ENCODE measurements at places on chromosomes 16 and 17.

DNA sequence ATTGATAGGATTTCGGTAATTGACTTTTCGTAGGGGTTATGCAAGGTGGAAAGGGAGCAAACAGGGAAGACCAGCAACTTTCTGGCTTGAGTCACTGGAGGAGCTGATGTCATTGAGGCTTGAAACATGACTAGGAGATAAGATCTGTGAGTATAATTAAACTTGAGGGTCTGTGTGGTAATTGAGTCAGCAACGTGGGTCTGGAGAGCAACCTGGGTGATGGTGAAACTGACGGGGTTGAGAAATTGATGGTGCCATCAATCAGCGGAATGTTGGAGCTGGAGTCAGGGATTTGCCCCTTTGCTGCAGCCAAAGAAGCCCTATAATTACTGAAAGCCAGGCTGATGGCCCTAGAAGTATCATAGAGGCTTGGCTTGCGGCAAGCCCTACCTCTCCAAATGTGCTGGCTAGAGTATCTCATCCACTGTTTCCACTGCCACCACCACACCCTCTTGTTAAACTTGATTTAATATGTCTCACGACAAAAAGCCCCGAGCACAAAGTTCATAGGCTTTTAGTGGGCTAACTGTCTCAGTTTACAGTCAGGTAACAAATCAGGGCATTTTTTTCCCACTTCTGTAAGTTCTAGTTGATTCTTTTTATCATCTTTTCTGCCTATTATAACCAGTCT is 186.9 kb upstream of the ELAC2 start:
- DNase-seq = no peak

DNA sequence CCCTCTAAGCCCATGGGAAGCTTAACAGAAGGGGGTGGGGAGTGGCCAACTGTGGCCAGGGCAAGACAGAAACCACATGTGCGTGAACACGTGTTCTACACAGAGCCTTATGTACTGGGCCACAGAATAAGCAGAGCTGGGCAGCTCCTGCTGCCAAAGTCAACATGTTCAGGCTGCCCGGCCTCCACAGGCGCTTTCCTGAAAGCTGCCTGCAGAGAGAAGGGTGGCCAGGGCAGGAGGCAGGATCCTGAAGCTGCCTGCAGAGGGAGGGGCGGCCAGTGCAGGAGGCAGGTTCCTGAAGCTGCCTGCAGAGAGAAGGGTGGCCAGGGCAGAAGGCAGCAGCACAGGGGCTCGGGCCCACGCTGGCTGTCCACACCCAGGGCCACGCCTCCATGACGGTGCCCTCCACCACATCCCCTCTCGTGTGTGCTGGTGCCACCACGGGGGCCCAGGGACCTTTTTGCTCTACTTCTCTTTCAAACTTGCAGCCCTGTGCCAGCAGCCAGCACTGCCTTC is 79.5 kb downstream of the ANKRD11 start:
- DNase-seq = no peak

- DNase-seq = no peak
Observed at GRCh38 chr17:44307387-44308186, 814 bp upstream of the RUNDC3A start.

DNA sequence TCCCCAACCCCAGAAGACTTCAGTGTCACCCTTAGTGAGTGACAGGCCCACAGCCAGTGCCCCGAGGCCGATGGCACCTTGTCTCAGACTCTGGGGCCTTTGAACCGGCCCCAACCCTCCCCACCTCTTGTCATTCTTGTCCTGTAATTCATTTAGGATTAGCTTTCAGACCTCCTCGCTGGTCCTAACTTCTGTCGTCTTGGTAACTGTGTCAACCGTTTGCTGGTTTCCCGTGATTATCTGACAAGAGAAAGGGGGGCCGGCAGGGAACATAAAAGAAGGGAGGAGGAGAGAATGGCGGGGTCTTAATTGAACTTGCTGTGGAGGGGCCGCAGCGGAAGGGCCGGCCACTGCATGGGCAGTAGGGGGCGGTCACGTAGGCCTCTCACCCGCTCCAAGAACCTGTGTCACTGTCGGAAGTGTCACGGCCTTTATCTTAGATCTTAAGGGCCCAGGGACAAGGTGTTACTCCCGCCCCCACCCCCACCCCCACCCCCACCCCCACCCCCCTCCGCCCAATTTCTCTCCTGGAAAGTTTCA is 46.5 kb upstream of the GSE1 start:
- DNase-seq = no peak

- DNase-seq = no peak
Observed at GRCh38 chr17:9444687-9445086, 130.9 kb downstream of the STX8 start.

GRCh38 chr17:40565769-40566409 is 617 bp upstream of the CCR7 start:
- no peak for DNase-seq

DNA sequence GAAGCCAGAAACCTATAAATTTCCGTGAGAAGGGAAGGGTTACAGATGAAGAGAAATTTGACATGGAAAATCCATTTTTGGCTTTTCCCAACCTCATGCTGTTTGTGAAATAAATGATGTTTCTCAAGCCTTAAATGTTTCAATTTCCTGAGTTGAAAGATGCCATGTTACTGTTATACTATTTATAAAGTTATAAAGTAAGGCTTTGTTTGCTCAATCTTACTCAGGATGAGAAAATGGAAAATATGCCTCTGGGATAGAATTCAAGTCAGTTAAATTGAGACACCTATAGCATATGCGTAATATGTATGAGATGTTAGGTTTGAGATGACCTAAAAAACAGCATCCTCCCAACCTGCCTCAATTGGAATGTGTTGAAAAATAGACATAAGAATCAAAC is 19.9 kb upstream of the FAM20A start:
- DNase-seq = no peak

- no peak for DNase-seq
Observed at GRCh38 chr16:79472426-79472825, 128.1 kb downstream of the MAF start.

- no peak for DNase-seq
Observed at GRCh38 chr16:75648265-75649076, 898 bp downstream of the TERF2IP start.

DNA sequence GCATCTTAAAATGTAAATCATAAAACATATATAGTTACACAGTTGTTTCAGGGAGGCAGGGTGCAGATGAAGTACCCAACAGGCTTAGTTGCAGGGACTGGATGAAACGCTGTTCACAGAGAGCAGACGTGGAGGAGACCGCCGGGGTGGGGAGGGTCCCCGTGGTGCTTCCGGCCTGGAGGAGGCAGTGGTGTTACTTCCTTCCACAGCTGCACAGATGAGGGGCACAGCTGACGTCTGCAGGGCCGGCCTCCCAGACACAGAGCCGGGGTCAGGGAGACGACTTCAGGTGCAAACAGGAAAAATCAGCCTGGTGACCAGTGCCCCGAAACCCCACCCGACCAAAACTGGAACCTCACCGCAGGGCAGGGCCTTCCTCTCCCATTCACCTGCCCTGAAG is 17.1 kb downstream of the SPIRE2 start:
- no peak for DNase-seq

Data from cerebellar nuclear complex (tissue), 1 donor.